ENCODE measurements at places on chromosomes 11 and 22. TPM values are rescaled to one million over a fixed set of nuclear protein-coding genes. Genes with fewer than 3 reads are reported as not detected.
A peak's percentile ranks its signal among the peaks of the same experiment; 100 is the strongest.

- no peaks in the 10 kb centered on the region for H3K4me1 ChIP-seq
- no peaks in the 10 kb centered on the region for H3K27me3 ChIP-seq
- H3K36me3 ChIP-seq, result peaks cover 15% of the 10 kb centered on the region
- no peak overlapping the region for H3K4me3 ChIP-seq
- DNase-seq, result peak; percentile 69
These were observed 8.1 kb downstream of the MALAT1 start for GRCh38 chr11:65506772-65507505.

- no peaks in the 10 kb centered on the region for H3K36me3 ChIP-seq
- no peak overlapping the region for H3K27ac ChIP-seq
- no peaks in the 10 kb centered on the region for H3K4me1 ChIP-seq
- no peak overlapping the region for H3K4me3 ChIP-seq
These were observed 9.7 kb downstream of the MRGPRD start for GRCh38 chr11:68970921-68971636.

GRCh38 chr11:133219543-133219942 lies 312.8 kb downstream of the OPCML start:
- H3K4me3 ChIP-seq, result no peak overlapping the region
- no peaks in the 10 kb centered on the region for H3K36me3 ChIP-seq
- H3K27ac ChIP-seq, result no peak overlapping the region
- no peaks in the 10 kb centered on the region for H3K4me1 ChIP-seq
- no peak for DNase-seq

- no peak for DNase-seq
- no peak overlapping the region for H3K27ac ChIP-seq
- no peaks in the 10 kb centered on the region for H3K27me3 ChIP-seq
- H3K4me3 ChIP-seq, result no peak overlapping the region
- H3K4me1 ChIP-seq, result no peaks in the 10 kb centered on the region
These were observed 1.4 kb upstream of the BATF2 start for GRCh38 chr11:64998141-64998540.

FOLH1 gene
- total RNA-seq, result 1.9 TPM

DNA sequence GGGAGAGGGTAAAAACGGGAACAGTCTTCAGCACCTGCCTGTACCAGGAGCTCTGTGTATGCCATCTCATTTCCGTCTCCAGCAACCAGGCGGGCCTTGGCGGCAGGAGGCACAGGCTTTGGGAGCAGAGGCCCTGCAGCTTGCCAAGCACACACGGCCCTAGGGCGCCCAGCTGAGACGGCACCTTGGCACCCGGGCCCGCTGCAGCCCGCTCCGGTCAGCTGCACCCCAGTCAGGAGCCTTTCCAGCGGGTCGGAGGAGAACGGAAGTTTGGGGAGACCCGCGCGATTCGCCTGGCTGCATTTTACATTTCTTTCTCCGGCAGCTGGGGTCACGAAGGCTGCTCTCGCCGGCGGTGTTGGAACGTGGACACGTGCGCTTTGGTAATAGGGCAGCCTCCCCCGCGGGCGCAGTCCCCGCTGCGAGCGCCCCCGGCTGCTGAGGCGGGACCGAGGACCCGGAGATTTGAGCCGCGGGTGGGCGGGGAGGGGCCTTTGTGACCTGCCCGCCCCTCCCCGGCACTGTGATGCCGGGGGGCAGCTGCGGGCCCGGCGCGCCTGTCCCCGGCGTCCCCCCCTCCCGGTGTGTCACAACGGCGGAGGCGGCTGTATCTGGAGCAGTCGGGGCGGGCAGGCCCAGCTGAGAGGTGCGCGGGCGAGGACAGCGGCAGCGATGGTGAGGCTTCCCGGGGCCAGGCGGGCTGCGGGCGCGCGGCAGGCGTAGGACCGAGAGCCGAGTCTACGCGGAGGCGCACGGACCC lies at the start of gene TUBA8:
TUBA8 (plus strand) TSS at position 616 of the 760 bp plus-strand sequence; CDS start at position 673, 57 bp downstream.
- DNase-seq, result peak; percentile 86
- H3K36me3 ChIP-seq, result no peaks in the 10 kb centered on the region
- H3K4me1 ChIP-seq, result no peaks in the 10 kb centered on the region
- H3K27me3 ChIP-seq, result no peaks in the 10 kb centered on the region
- H3K27ac ChIP-seq, result no peak within 1 kb of the TSS

DNA sequence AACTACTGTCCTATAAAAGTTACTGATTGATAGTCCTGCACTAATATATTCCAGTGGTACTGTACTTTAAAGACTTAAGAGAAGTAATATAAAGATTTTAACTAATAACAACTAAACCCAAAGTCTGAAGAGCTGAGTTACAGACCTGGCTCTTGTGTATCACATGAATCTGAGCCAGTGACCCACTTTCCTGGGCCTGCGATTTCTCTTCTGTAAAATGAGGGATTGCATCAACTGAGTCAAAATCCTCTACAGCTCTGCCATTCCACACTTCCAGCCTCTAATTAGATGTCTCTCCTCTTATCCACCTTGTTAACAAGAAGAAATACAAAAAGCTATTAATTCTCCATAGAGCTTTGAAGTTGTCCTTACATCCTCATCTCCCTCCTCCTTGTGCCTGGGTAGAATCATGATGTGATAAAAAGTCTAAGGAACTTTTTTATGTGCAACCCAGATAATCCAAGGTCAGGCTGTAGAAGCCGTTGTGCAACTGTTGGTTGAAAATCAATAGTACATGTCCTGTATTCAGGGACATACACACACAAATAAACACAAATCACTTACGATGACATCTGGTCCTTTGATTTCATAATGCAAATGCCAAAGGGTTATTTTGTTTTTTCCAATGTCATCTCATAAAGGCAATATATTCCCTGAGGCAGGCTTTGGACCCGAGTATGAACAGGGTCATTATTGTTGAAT lies 410.3 kb downstream of the KCNA4 start:
- H3K27me3 ChIP-seq, result no peaks in the 10 kb centered on the region
- no peaks in the 10 kb centered on the region for H3K4me1 ChIP-seq
- no peak overlapping the region for H3K27ac ChIP-seq
- no peak overlapping the region for H3K4me3 ChIP-seq

- no peaks in the 10 kb centered on the region for H3K27me3 ChIP-seq
- no peak for DNase-seq
- H3K36me3 ChIP-seq, result no peaks in the 10 kb centered on the region
- no peak overlapping the region for H3K4me3 ChIP-seq
- no peak overlapping the region for H3K27ac ChIP-seq
These were observed 4.8 kb downstream of the CLCF1 start for GRCh38 chr11:67368621-67369020.

LRRC75B gene
- total RNA-seq, result 4.6 TPM

ANKK1 gene
- 0.57 TPM for total RNA-seq

DNA sequence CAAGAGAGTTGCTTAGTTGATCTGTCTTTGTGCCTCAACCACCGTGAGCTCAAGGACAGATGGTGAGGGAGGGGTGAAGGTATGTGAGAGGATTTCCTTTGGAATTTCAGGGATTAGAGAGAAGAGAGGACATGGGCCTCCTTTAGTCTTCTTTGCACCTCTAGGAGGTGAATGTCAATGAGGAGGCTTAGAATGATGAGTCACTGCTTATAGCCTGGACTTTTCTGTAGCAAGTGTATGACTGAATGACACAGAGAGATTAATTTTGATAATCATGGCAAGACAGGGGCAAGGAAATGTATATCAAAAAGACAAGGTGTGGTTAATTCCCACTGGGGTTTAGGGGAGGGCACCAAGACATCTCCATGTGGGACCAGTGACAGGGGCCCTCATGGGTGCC lies 947.3 kb upstream of the TENM4 start:
- H3K36me3 ChIP-seq, result no peaks in the 10 kb centered on the region
- H3K4me1 ChIP-seq, result no peaks in the 10 kb centered on the region
- no peak overlapping the region for H3K27ac ChIP-seq
- H3K4me3 ChIP-seq, result no peak overlapping the region
- no peaks in the 10 kb centered on the region for H3K27me3 ChIP-seq

ART1 gene
- not detected for total RNA-seq

- H3K4me1 ChIP-seq, result peaks cover 3% of the 10 kb centered on the region
- peaks cover 7% of the 10 kb centered on the region for H3K36me3 ChIP-seq
- no peak overlapping the region for H3K4me3 ChIP-seq
- DNase-seq, result no peak
- no peak overlapping the region for H3K27ac ChIP-seq
- no peaks in the 10 kb centered on the region for H3K27me3 ChIP-seq
These were observed 157.4 kb downstream of the NAV2 start for GRCh38 chr11:19869946-19870589.

Data from aorta (tissue), 5 donors.